ENCODE measurements at places on chromosomes 7 and 10.

GRCh38 chr10:104334965-104335650 lies 3.2 kb downstream of the ITPRIP start:
- no peak for DNase-seq

DNA sequence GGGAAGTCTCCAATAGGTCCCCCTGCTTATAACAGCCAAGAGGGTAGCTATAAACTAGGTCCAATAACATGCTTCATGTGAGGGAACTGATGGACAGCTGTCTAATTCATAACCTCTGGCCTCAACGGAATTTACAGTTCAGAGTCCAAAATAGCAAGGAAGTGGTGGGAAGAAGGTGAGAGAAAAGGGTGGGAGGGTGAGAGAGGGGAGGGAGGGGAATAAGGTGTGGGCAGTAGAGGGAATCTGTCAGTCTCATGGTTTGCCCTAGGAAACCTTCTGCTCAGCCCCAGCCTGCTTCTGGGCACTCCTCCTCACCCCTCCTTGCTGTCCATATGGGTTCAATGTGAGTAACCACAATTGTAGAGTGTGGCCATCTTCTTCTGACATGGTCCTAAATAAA lies 133.4 kb upstream of the ADO start:
- DNase-seq, result no peak

GRCh38 chr10:103507235-103508191 lies 14.0 kb downstream of the NEURL1 start:
- DNase-seq, result no peak

DNA sequence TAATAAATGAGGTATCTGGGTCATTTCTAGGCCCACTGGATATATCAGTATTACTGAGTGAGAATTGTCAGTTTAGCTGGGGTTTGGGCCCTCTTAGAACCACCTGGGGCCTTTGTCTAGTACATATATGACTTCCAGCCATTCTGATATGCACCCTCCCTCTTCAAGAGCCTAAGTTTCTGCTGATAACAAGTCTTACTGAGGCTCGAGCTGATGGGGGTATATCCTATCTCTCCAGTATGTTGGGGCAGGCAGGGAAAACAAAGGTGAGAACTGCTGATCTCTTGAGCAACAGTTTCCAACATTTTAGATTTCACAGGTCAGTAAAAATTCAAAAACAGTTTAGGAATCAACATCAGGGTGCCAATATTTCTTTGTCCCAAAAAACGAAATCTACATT lies 10.8 kb upstream of the ZNRF2 start:
- no peak for DNase-seq

DNA sequence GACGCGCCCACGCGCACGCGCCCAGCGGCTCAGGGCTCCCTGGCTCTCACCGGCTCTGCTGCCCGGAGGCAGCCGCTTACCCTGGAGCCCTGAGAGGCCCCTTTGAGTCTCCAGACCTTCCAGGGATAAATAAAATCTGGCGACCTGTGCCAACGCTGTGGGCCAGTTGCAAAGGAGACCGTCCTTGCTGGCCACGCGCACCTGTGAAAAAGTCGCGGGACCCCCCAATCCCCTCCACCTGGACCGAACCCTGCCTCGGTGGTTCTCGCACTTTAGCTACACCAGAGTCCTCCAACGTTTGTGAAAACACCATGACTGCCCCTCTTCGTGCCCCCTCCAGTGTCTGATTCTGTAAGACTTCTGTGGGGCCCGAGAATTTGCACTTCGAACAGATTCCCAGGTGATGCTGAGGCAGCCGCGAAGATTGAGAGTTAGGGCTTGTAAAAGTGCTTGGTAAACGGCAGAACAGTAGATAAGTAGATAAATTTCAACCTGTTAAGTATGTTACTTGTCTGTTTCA lies 102.4 kb upstream of the SVIL start:
- no peak for DNase-seq

DNA sequence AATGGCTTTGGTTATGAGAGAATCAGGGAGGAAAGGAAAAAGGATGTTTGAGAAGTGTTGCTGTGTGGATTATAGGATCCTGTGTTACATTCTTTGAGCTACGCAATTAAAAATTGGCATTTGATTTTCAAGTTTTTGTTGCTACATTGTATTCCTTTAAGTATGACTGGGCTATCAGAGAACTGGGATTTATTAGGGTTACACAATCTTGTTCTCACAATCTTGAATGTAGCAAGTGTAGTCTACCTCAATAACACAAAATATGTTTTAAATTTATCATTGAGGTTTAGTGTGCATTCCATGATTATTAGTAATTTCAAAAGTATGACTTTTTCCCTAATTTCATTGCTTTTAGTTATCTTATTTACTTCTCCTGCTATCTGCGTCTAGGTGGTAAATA lies 113.9 kb downstream of the CACNB2 start:
- DNase-seq, result no peak

- no peak for DNase-seq
Observed at GRCh38 chr7:116165717-116166116, 44.6 kb upstream of the TES start.

DNA sequence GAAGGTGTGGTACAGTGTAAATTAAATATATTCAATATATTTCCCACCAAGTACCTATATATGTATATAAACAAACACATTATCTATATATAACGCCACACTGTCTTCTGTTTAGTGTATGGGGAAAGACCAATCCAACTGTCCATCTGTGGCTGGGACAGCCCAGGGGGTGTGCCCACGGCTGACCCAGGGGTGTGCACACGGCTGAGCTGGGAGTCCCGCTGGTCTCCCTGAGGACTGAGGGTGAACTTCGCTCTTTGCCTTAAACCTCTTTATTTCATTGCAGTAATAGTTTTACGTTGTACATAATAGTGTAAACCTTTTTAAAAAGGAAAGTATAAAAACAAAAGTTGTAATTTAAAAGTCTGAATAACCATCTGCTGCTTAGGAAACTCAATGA lies 6.3 kb downstream of the EN2 start:
- DNase-seq, result no peak

GRCh38 chr10:29481906-29482440 lies 152.8 kb downstream of the SVIL start:
- no peak for DNase-seq

GRCh38 chr10:6516929-6517284 lies 63.2 kb downstream of the PRKCQ start:
- no peak for DNase-seq

DNA sequence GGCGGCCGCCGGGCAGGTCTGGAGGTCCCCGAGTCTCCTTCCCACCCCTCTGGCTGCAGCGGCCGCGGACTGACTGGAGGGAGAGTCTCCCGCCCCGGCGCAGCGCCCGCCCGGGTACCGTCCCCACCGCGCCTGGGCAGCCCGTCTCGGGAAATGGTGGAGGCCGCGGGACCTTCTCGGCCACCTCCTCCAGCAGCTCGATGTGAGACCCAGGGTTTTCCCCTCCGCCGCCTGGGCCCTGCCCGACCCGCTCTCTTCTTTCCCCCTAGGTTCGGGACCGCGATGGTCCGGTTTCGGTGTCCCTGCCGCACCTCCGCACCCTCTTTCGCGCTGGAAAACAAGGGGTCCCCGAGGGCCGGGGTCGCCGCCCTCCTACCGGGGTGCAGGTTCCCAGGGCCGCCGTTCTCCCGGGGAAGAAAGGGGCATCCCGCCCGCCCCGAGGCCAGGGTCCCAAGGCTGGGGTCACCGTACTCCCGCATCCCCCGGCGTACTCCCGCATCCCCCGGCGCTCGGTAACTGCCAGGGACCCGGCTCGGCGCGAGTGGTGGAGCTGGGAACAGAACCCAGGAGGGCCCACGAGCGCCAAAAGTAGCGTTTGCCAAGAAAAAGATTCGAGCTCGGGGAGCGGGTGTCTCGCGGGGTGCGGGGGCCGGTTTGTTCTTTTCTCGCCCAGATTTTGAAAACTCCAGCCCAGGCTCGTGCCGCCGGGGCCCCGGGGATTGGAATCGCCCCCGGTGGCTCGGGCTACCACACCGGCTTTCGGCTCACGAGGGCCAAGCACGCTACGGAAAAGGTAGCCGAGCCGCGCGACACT lies 3.4 kb downstream of the TNRC18 start:
- no peak for DNase-seq

GRCh38 chr10:31346953-31347352 lies 27.9 kb downstream of the ZEB1 start:
- no peak for DNase-seq

DNA sequence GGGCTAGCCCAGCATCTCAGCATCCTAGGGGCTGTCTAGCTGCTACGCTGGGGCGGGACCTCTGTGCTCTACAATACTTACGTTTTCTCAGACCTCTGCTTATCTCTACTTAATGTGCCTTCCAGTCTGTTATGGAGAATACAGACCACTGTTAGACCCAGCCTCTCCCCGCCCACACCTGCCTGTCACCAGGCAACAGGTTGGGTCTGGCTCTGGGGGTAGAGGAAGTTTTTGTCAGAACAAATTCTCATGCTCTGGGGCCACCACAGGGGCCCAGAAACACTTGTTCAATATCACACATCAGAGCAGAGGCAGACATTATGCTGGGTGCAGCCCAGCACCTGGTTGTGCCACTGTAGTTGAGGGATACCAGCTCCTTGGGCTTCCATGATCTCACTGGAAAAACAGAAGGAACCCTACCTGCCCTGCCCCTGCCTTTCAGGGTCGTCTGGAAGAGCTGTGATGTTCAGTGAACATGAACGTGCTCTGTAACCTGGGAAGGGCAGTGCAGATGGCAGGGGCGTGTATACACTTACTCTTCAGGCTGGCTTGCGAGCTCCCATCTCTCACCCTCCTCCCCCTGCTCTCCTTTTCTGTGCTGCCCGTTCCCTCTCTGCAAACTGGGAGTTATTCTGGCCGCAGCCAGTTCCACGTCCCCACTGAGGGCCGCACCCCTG lies 135.2 kb upstream of the PODXL start:
- no peak for DNase-seq

DNA sequence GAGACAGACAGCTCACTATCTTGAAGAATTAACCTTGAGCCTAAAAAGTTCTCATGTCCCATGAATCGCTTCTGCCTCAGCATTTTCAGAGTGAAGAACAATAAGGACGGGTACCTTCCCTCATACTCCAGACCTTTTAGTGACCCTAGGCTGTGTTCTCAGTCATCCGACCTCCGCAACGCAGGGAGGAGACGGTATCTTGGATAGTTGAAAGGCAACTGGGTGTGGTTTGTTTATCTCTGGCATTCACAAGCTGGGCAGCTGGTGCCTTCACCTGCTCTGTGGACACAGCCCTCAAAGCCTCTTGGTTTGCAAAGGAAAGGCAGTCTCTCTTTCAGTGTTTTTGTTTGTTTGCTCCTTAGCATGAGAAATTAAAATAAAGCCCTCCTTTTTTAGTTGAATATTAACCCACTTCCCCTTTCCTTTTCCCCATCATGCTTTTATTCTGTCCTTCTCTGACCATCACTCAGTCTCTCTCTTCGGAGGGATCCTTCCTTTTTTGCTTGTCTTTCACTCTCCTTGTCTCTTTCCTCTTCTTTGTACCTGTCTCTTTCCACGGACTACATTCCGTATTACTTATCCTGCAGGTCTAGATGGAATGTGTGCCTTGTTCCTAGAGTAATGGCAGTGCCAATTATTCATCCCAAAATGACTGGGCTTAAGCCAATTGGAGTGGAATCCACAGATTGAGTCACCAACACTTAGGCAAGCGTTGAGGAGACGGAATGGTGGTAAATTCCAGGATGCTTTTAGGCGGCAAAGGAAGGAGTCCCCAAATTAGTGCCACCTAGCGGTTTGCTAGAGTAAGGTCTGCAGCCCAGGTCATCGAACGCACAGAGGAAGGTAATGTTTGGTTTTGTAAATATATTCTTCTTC lies 45.8 kb downstream of the PRR15 start:
- no peak for DNase-seq

GRCh38 chr7:48837266-48837665 lies 87.1 kb upstream of the CDC14C start:
- no peak for DNase-seq

DNA sequence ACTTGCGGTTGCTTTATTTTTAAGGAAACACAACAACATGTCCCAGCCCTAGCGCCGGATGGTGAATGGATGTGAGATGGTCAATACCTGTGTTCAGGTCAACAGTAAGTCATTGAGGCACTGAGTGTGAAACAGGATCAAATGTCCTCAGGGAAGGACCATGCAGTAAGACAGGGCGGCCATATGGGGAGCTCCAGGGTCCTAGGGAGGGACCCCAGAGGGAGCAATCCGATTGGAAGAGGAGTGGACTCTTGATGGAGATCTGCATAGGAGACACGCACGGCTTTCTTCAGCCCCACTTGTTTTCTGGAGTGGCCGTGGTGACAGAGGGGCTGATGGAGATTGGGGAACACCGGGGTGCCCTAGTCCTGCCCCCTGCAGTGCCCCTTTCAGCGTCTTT lies 423.8 kb upstream of the MKI67 start:
- DNase-seq, result no peak

- no peak for DNase-seq
Observed at GRCh38 chr7:74253835-74254128, 417 bp downstream of the RFC2 start.

DNA sequence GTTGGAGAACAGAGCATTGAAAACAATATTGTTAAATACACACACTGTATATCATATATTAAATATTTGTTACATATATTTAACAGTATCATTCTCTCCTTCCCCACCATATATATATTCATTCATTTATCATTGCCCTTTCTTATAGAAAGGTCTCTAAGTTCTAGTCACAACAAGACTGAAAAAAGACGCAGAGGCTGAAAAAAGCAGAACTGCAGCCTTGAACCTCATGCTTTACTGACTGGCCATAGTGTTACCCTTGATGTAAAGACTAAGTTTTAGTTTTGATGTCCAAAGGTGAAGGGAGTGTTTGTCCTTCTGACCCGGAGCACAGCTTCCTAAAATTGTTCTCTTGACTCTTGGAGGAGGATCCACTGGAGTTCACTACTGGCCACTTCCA lies 247.9 kb downstream of the PTEN start:
- DNase-seq, result no peak

DNA sequence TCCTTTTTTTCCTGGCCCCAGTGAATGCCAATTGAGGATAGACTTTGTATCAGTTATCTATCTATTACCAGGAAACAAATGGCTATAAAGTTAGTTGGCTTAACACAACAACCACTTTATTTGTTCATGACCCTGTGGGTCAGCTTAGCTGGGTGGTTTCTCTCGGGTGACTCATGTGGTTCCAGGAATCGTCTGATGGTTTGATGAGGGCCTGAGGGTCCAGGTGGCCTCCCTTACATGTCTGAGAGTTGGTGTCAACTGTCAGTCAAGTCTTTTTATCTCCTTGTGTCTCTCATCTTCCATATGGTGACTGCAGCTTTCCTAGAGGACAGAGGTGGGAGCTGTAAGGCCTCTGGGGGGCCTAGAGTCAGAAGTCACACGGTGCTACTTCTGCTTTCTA lies 15.3 kb upstream of the MAPK8 start:
- no peak for DNase-seq

DNA sequence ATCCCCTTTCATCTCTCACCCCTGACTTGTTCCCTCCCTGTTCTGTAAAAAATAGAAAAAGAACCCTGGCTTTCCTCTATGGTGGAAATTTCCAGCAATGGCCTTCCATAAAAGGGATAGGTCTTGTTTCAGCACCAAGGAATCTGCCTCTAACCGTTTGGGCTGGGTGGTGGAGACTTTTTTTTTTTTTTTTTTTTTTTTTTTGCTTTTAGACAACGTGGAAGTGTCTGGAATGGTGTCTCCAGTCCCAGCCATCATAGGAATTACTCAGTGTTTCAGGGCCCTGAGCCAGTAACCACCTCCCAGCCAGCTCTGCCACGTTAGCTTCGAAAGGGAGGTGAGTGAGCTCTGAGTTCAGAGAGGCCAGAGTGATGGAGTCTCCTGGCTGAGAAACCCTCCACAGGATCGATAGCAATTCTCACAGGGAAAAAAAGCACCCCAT lies 97.3 kb upstream of the COL1A2 start:
- DNase-seq, result no peak
